ENCODE measurements at places on chromosomes 1 and 21. TPM values are rescaled to one million over a fixed set of nuclear protein-coding genes. Genes with fewer than 3 reads are reported as not detected.

DNA sequence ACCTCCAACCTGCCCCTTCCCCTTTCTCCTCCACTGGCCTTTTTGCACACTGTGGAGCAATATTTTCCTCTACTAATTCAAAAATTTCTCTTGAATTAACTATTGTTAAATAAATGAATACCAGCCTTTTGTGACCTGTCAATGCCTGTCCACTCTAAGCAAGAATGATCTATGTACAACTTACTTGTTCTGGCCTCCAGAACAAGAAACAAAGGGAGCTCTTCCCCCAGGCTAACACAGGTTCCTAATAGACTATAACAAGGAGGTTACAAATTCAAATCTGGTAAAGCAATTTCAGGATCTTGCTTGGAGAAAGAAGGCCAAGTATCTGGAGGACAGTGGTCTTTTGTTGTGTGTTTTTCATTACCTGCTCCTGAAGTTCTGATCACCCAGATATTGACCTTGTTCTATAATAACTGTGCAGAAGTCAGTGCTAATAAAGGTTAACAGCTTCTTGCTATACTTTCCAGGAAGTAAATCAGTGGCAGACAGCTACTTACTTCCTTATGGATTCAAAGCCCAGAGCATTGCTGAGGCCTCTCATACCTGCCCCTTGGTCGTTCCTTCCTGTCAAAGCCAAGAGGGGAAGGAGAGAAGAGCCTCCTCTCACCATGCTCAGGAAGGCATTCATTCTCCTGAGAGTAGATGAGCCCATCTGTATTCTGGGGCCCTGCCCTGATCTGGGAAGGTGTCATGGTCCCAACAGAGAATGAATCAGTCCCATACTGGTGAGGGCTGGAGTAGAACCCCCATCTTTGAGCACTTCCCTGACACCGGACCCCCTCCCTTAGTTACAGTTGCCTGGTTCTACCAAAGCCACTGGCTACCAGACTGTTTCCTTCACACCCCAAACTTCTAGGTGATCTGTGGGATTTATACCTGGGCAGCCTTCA is 56.8 kb downstream of the DESI2 start:
- H3K4me3 ChIP-seq, result no peak overlapping the region
- no peaks in the 10 kb centered on the region for H3K27me3 ChIP-seq
- H3K4me1 ChIP-seq, result no peaks in the 10 kb centered on the region
- H3K36me3 ChIP-seq, result peaks cover 5% of the 10 kb centered on the region

GRCh38 chr1:5394111-5394510 is 598.1 kb downstream of the NPHP4 start:
- H3K36me3 ChIP-seq, result no peaks in the 10 kb centered on the region
- no peaks in the 10 kb centered on the region for H3K27me3 ChIP-seq
- DNase-seq, result no peak
- H3K27ac ChIP-seq, result no peak overlapping the region
- H3K4me1 ChIP-seq, result no peaks in the 10 kb centered on the region

DNA sequence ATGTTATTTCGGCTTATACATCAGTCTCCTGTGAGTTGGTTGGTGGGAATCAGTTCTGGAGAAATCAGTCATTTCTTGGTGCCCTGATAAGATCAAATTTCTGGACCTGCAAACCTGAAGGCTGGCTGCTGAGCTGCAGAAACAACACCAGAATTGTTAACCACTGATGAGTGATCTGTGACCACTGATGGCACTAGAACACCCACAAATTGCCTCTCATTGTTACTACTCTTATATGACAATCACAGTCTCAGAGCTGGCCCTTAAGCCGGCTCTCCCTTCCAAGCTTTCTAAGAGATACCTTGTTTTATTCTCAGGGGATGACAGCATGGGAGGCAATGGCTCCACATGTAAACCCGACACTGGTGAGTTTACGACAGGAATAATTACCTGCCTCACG is 1.9 kb downstream of the C1orf162 start:
- no peaks in the 10 kb centered on the region for H3K27me3 ChIP-seq
- H3K4me3 ChIP-seq, result no peak overlapping the region
- DNase-seq, result no peak
- H3K4me1 ChIP-seq, result no peaks in the 10 kb centered on the region
- H3K27ac ChIP-seq, result no peak overlapping the region

The CHI3L1 gene
- total RNA-seq, result not detected
